Activated naive CD8-positive, alpha-beta T cell treated with anti-CD3 and anti-CD28 coated beads for 36 hours (primary cell): ENCODE measurements at places on chromosomes 5 and 9. TPM values are rescaled to one million over a fixed set of nuclear protein-coding genes. Genes with fewer than 3 reads are reported as not detected.

The RANBP6 gene
- total RNA-seq, result 18.8 TPM

The JAKMIP2 gene
- total RNA-seq, result 0.58 TPM

The TNC gene
- total RNA-seq, result 0.90 TPM

The SH2D3C gene
- total RNA-seq, result 21.5 TPM

The SLC23A1 gene
- not detected for total RNA-seq

The PTRH1 gene
- total RNA-seq, result 19.7 TPM

The ROPN1L gene
- not detected for total RNA-seq

The TAS2R1 gene
- not detected for total RNA-seq

The ADCY2 gene
- not detected for total RNA-seq

The CEL gene
- 2.3 TPM for total RNA-seq
